Activated naive CD4-positive, alpha-beta T cell (primary cell): ENCODE measurements at places on chromosomes 2 and 18.

GRCh38 chr18:35517715-35518114, 20.0 kb upstream of the INO80C start:
- no peak for DNase-seq

DNA sequence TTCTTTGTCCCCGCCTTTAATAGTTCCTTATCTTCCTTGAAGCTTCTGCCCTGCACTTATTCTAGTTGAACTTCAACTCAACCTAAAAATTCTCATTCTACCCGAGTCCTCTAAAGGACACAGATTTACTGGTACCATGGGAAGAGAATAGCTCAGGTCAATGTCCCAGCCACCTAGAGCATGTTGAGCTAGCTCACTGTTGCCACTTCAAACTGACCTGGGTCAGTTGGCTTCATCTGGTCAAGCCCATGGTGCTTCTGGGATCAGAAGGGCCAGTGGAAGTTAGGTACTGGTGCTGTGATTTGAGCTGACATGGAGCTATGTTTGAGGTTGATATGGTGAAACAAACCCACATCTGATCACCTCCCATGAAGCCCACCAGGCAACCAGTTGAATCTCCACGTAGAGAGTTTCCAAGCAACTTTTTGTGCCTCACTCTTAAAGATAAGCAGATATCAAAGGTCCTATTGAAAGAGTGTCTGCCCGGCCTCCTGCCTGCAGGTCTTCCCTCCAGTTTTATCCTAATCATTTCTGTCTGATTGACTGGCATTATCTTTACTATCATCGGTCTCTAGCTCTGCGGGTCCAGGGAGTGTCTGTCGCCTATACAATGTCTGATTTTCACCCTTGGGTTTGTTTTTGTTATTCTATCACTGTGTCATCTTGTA, 17.2 kb downstream of the GREB1 start:
- no peak for DNase-seq

GRCh38 chr18:3257627-3258120, 4.3 kb upstream of the MYL12B start:
- DNase-seq: no peak

DNA sequence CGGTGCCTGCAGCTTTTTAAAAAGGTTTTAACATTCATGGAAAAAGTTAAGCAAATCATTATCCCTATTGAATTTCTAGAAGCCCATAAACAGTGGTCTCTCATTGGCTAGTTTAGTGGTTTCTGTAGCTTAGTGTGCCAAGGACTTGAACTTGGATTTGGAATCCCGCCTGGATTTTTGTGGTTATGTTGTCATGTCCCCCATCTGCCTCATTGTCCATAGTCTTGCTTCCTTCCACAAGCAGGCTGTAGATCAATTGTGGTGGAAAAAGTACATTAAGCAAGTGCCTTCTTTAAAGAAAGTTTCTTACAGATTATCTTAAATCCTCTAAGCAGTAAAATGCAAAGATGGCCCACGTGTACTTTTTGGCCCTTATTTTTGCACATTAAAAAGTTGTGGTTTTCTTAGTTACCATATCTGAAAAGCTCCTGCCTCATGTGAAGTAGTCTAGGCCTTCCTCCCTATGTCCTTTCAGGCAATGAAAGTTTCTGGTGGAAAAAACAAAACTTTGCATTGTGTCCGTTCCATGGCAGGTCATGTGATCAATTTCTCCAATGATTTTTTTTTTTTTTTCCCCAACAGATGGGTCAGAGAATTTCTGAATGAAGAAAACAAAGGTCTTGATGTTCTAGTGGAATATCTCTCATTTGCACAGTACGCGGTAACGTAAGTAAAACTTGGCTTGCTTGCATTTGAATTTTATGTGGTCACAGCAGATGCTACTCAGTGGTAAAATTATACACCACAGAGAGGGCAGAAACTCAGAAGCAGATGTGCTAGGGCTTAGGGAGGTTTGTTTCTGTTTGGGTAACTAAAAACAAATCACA, 158.9 kb downstream of the PRPF40A start:
- DNase-seq: no peak

DNA sequence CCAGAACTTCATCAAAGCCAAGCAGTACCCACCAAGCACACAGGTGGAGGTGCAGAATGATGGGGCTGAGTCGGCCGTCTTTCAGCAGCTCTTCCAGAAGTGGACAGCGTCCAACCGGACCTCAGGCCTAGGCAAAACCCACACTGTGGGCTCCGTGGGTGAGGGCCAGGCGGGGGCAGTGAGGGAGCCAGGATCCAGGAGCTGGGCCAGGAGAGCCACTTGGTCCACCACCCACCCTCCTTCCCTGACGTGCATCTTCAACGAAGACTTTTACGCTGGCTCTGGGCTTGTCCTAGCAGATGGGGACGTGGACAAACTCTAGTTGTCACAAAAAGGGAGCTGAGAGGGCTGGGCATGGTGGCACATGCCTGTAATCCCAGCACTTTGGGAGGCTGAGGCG, 11.8 kb downstream of the VIL1 start:
- no peak for DNase-seq

GRCh38 chr2:37698931-37699481, 27.6 kb upstream of the CDC42EP3 start:
- DNase-seq: no peak

DNA sequence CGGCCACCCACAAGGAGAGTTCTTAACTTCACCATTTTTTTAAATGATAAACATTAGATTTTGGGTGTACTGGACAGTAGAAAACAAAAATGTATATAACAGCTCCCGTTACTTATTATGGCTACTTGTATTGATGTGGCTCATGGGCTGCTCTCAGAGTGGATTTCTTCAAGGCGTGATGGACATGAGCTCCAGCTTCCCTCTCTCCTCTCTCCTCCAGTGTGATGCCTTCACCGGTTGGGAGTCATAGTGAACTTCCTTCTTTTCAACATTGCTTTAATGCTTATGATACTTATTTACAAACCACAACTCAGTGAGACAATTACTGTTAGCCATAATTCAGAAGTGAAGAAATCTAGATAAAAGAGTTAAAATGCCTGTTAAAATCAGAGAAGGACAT, 515.2 kb downstream of the RNF144A start:
- DNase-seq: no peak

DNA sequence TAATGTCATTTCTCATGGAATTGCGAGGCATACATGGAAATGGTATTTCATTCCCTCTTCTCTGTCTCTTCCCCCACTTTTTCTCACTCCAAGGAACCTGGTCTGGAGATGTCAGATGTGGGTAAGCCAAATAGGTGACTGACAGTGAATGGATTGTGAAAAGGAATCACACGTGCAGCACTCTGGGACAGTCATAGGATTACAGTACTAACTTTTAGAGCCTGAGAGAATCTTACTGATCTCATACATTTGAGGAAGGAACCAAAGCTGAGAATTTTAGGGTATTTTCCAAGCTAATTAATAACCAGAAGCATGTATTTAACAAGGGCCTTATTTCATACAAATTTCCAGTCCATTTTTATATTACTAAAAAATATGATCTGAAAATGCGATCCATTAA, 58.1 kb upstream of the ERBB4 start:
- no peak for DNase-seq

DNA sequence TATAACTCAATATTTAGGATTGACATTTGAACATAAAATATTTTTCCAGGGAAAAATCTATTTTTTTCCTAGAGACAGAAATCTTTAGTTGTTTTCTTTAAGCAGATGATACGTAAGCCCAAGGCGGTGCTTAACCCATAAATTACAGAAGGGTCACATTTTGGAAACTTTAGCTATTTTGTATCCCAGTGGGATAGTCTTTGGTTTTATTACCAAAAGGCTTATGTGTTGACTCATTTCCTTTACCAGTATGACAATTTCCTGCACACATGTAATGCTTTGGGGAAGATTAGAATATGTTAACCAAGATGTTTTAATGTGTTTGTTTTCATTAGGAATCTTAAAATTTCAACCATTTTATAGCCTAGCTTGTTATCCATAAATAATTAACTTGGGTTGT, 24.8 kb downstream of the DYNC1I2 start:
- DNase-seq: no peak

DNA sequence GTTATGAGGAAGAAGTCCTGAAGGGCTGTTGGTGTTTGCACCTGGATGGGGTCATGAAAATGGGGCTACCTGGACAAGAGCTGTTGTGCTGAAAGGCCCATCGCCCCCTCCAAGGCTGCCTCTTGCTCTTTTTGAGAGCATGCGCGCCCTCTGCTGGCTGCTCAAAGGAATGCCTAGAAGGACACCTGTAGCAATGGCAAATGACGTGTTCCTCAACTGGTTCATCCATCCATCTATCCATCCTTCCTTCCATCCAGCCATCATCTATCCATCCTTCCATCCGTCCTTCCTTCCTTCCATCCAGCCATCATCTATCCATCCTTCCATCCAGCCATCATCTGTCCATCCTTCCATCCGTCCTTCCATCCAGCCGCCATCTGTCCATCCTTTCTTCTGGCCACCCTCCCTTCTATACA, 17.2 kb upstream of the RPL31 start:
- peak; percentile 71 for DNase-seq

DNA sequence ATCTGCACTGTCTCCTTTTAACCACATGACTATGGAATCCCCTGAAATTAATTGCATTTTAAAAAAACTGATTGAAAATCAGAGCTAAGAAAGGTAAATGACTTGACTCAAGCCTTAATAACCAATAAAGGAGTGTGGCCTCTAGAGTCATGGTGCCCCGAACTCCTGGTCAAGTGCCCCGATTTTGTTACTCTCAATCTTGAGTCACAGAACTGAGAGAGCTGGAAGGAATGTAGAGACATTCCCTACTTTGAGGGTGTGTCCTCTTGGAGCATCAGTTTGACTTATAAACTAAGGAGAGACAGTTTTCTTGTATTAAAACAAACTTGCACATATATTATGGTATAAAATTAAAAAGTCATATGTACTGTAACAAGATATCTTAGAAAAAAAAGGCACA, 2.4 kb downstream of the WDR43 start:
- no peak for DNase-seq

- DNase-seq: no peak
Measured at GRCh38 chr2:48414640-48414979, 115.3 kb upstream of the STON1 start.

GRCh38 chr2:7896940-7897487, 784.8 kb upstream of the ID2 start:
- DNase-seq: no peak

DNA sequence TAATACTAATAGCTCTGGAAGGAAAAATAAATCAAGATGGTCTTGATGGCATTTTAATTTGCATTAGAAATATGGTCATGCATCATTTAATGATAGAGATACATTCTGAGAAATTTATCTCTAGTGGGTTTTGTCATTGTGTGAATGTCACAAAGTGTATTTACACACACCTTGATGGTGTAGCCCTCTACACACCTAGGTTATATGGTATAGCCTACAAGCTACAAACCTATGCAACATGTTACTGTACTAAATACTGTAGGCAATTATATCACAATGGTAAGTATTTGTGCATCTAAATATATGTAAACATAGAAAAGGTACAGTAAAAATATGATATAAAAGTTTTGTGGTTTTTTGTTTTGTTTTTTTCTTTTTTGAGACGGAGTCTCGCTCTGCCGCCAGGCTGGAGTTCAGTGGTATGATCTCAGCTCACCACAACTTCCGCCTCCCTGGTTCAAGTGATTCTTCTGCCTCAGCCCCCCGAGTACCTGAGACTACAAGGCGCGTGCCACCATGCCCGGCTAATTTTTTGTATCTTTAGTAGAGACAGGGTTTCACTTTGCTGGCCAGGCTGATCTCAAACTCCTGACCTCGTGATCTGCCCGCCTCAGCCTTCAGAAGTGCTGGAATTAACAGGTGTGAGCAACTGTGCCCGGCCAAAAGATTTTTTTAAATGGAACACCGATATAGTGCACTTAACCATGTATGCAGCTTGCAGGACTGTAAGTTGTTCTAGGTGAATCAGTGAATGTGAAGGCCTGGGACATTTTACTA, 83.7 kb upstream of the UBXN4 start:
- peak; percentile 30 for DNase-seq

GRCh38 chr2:98658816-98659490, 50.6 kb downstream of the UNC50 start:
- no peak for DNase-seq

- no peak for DNase-seq
Measured at GRCh38 chr2:88561646-88562388, 65.4 kb downstream of the EIF2AK3 start.

- no peak for DNase-seq
Measured at GRCh38 chr18:57146956-57147636, at the start of gene BOD1L2. BOD1L2 (plus strand) TSS chr18:57147087; CDS start chr18:57147313, 226 bp downstream.

DNA sequence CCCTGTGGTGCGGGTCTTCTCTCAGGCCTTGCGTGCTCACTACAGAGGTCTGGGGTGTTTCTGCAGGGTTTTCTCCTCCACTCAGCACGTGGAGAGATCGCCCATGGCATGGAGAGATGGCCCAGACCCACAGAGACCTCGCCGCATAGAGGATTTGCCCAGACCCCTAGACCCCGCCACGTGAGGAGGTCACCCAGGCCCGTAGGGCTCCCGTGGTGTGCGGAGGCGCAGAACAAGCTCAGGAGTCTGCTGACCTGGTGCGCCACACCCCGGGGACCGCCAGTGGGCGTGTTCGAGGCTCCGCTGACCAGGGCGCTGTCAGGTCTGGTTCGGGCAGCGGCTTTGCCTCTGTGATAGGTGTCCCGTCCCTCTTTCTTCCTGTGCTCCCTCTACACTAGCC, 64.5 kb downstream of the ADI1 start:
- no peak for DNase-seq

DNA sequence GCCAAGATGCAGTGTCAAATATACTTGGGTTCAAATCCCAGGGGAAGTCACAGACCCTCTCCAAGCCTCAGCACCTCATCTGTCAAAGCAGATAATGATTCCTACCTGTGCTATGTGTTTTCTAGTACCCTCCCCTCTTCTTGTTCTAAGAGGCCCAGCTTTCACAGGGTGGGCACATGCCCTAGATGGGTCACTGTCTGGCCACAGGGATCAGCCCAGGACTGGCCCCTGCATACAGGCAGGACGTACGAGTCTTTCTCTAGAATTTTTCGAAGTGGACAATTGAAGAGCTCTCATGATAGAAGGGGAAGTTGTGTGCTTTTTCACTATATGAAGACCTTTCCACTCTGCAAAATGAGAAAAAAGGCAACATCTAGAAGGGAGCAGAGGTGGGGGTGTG, 22.2 kb downstream of the ARL4C start:
- no peak for DNase-seq

- DNase-seq: no peak
Measured at GRCh38 chr2:147428120-147428747, 416.6 kb upstream of the ACVR2A start.

DNA sequence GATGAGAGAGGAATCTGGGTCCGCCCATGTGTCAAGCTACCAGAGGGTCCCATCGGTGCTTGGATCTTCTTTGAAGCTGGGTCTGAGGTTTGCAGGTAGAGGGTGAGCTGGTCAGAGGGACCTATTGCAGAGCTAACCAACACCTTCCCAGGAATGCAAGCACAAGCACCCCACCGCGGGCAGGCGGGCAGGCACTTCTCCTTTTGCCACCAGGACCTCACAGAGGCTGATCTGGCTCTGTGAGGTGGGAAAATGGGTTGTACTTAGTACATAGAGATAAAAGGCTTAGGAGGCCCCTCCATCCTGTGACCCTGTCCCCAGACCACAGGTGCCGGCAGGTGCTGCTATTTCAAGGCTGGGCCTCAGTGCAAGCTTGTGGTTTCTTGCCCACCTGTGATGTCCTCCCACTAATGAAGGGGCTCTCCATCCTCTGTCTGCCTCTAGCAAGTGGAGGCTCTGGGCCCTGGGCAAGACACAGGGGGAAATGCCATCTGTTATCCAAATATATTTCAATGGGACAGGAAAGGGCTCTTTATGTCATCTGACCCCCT, 31.4 kb upstream of the IL37 start:
- no peak for DNase-seq

- no peak for DNase-seq
Measured at GRCh38 chr2:33670392-33670937, 71.4 kb upstream of the FAM98A start.

GRCh38 chr18:24395049-24395795, 2.4 kb downstream of the OSBPL1A start:
- no peak for DNase-seq
